ENCODE measurements at places on chromosomes 6 and 20.

DNA sequence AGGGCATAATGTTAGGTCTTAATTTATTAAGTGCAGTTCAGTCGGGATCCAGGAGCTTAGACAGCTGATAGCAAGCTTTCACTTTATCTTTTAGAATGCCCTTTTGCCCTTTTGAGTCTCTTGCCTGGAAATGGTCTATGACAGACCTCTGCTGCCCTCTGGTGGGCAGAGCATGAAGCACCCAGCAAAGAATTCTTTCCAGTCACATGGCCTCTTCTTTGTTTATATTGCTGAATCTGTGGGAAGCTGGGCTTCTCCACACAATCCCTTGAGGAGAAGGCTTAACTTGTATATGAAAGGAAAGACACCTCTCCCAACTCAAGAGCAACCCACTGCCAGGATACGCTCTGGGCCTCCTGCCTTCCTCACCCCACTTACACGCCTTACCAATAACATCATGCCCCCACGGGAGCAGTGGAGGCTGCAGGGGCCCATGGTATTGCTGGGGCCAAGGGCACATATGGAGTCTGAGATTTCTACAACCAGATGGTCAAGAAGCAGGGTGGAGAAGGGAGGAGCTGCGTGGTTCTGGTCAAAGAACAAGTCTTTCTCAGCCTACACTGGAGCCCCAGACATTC, 20.4 kb downstream of the WFDC3 start:
- no peaks in the 10 kb centered on the region for H3K36me3 ChIP-seq

- H3K27ac ChIP-seq = no peak overlapping the region
- no peaks in the 10 kb centered on the region for H3K36me3 ChIP-seq
- no peak for DNase-seq
- H3K4me3 ChIP-seq = no peak overlapping the region
Measured at GRCh38 chr20:17158701-17159100, 68.1 kb upstream of the PCSK2 start.

- H3K27ac ChIP-seq = no peak overlapping the region
- no peaks in the 10 kb centered on the region for H3K36me3 ChIP-seq
- no peaks in the 10 kb centered on the region for H3K4me1 ChIP-seq
Measured at GRCh38 chr6:40505191-40505810, 81.9 kb downstream of the LRFN2 start.

DNA sequence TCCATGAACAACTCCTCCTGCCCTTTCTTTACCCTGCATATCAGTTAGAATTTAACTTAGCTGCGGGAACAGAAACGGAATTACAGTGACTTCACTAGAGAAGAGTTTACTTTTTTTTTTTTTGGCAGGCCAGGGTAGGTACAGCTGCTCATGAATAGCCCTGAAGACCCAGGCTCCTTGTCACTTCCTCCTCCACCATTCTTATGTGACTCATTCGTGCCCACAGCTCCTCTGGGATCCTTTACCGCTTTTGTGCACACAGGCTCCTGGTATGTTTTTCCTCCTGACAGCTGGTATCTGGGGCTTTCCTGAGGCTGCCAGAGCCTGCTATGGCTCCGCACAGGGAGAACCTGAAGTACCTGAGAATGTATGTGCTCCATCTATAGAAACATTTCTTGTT, 3.9 kb upstream of the KCNS1 start:
- H3K36me3 ChIP-seq = no peaks in the 10 kb centered on the region
- no peak overlapping the region for H3K4me3 ChIP-seq
- H3K27ac ChIP-seq = no peak overlapping the region
- H3K27me3 ChIP-seq = peaks cover 28% of the 10 kb centered on the region
- H3K4me1 ChIP-seq = no peaks in the 10 kb centered on the region

DNA sequence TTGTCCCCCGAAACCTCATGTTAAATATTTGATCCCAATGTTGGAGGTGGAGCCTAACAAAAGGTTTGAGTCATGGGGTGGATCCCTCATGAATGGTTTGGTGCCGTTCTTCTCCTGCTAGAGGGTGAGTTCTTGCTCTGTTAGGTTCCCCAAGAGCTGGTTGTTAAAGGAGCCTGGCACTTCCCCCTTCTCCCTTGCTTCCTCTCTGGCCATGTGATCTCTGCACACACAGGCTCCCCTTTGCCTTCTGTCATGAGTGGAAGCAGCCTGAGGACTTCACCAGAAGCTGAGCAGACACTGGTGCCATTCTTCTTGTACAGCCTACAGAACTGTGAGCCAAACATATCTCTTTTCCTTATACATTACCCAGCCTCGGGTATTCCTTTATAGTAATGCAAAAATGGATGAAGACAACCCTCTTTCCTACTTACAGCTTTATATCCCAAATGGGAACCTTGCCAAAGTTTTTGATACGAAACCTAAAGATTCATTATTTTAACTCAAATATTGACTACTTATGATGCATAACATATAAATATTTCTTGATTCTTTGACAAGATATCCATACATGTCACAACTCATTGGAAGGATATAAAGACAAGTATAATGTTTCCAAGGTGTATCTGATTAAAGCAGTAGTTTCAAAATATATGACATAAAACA, 61.0 kb downstream of the RNF182 start:
- H3K36me3 ChIP-seq = no peaks in the 10 kb centered on the region
- H3K27ac ChIP-seq = no peak overlapping the region
- H3K4me1 ChIP-seq = peaks cover 2% of the 10 kb centered on the region
- H3K27me3 ChIP-seq = no peaks in the 10 kb centered on the region

DNA sequence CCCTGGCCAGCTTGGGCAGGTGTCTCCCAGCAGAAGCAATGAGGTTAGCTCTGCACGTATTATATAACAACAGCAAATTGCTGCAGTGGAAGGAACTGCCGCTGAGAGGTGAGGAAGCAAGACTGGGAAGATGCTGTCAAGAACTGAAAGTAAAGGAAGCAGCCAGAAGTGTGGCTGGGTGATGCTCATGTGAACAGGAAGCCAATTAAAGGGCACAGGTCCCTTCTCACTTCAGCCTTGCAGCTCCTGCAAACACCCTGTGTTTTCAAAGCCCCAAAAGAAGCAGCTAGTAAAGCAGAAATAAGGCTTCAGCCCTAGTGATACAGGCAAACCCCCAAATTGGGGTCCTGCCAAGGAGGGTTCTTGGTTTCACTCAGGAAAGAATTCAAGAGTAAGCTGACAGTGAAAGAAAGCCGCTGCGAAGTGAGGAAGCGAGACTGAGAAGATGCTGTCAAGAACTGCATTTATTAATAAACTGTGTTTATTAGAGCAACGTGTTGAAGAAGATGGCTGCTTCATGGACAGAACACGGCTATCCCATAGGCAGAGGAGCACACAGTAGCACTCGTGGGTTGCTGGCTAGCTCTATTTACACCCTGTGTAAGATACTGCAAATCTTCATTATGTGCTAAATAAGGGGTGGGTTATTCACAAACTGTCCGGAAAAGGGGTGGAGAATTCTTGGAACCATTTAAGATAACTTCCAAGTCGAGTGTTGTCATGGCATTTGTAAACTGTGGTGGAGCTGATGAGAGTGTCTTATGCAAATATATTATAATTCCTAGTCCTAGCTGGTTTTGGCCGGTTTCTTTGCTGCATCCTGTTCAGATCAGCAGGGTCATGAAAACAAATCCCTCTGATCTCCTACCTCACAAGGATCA, 152.2 kb downstream of the LINC00237 start:
- no peak overlapping the region for H3K27ac ChIP-seq
- DNase-seq = no peak
- H3K27me3 ChIP-seq = no peaks in the 10 kb centered on the region
- no peaks in the 10 kb centered on the region for H3K36me3 ChIP-seq
- H3K4me3 ChIP-seq = no peak overlapping the region

DNA sequence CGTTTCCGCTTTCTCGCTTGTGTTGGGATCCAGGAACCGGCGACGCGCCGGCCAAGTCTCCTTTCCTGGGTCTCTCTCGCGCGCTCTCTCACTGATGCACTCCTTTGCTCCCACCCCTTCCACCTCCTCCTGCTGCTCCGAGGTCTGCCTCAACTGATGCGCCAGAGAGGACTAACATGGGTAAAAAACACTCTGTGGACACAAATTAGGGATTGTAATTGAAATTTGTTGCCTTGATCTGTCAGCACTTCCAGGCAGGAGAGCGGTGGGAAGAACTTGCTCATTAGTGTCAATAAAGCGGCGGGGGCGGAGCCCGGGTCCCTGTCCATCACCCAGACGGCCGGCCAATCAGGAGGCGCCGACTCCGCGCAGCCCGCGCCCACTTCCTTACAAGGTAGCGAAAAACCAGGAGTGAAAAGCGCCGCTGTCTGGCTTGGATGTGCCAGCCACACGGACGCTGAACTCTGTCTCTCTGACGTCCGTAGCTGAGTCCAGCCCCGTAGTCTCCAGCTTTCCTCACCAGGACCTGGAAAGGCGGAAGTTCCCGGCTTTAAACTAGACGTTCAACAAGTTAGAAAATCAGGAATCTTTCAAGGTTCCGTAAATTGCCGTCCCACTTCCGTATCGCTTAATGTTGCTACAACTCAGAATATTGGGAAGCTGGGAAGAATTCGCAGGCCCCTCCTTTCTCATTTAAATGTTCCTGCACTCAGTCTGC, at the start of gene TBX18:
Gene TBX18 (minus strand): TSS at position 267 of the 718 bp plus-strand sequence. CDS start 417 bp downstream, outside the sequence.
- H3K4me1 ChIP-seq = no peaks in the 10 kb centered on the region
- H3K36me3 ChIP-seq = no peaks in the 10 kb centered on the region
- H3K4me3 ChIP-seq = peak within 1 kb of the TSS; percentile 53
- DNase-seq = peak; percentile 88

DNA sequence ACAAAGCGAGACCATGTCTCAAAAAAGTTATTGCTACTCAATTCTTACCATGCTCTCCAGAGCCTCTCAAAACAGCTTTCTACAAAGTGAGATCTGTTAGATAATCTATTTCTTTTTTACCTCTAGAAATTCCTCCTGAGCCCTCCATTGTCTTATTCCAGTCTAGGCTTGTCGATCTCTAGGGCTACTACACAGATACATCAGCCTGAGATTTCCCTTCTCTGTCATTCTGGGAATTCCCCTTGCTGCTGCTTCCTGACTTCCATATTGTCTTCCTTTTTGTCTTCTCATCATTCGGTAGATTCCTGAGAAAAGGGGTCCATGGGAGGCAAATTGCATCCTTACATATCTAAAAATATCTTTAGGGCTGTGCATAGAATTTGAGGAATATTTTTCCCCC, 75.6 kb upstream of the GNRH2 start:
- no peaks in the 10 kb centered on the region for H3K27me3 ChIP-seq
- H3K4me3 ChIP-seq = no peak overlapping the region
- H3K4me1 ChIP-seq = no peaks in the 10 kb centered on the region

GRCh38 chr6:36068012-36068392, 40.4 kb downstream of the MAPK14 start:
- peaks cover 9% of the 10 kb centered on the region for H3K4me1 ChIP-seq
- H3K27ac ChIP-seq = no peak overlapping the region
- no peak for DNase-seq
- no peaks in the 10 kb centered on the region for H3K27me3 ChIP-seq

- H3K27ac ChIP-seq = no peak overlapping the region
- no peak overlapping the region for H3K4me3 ChIP-seq
- DNase-seq = no peak
- H3K27me3 ChIP-seq = no peaks in the 10 kb centered on the region
Measured at GRCh38 chr6:110532431-110532830, 56.0 kb upstream of the SLC22A16 start.

DNA sequence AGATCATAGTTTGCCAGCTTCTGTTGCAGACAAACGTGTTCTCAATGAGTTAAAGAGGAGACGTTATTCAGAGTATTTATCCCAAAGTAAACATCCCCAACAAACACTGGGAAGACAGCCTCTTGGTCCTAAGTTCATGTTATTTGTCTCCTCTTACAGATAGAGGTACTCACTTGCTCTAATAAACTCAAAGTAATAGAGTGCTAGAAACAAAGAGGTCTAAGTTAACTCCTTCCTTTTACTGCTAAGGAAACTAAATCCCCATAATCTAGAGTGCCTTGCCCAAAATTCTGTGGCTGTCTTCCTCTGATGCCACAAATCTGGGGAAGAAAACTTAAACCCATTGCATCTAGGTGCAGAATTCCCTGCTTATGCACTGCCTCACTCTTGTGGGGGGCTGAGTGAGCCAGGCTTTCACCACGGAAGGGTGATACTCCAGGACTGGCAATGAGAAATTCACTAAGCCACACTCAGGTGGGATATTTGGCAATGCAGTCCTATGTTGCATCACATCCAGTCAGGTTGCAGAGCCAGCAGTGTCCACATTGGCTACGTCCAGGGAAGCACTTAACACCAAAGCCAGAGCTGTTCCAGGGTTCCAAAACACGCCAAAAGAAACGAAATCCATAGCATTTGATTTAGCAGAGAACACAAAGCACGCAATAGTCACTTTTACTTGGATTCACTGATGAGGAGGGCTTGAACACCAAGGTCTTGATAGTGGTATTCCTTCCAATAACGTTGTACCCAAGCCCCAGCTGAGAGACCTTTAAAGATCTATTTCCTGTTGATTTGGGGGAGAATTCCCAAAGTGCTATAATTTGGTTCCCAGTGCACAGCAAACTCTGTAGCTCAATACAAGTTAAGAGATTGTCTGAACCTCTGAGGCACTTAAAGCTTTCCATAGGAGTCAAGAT, 81.0 kb upstream of the FOXQ1 start:
- H3K36me3 ChIP-seq = no peaks in the 10 kb centered on the region
- peaks cover 29% of the 10 kb centered on the region for H3K27me3 ChIP-seq
- no peaks in the 10 kb centered on the region for H3K4me1 ChIP-seq
- no peak overlapping the region for H3K4me3 ChIP-seq
